CD4-positive, alpha-beta T cell treated with Interferon alpha-2 for 1 hour (primary cell): ENCODE measurements at places on chromosomes 6 and 20.

GRCh38 chr20:2538356-2538755 is 2.0 kb downstream of the TMC2 start:
- DNase-seq, result no peak

GRCh38 chr6:55379895-55380294 is 52.6 kb downstream of the GFRAL start:
- no peak for DNase-seq

DNA sequence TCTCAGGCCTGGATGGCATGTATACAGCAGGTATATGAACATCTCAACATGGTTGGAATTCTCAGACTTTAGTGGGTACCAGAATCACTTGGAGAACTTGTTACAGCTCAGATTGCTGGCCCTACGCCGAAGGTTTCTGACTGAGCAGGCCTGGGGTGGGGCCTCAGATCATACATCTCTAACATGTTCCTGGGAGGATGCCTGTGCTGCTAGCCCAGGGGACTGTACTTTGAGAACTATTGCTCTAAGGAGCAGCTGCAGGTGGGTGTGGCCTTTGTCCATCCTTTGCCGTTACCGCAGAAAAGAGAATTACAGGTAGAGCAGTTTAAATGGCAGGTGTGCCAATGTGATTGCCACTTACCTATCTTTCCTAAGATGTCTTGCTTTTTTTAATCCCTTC is 310.5 kb upstream of the JAG1 start:
- no peak for DNase-seq

GRCh38 chr6:144543006-144543871 is 258.1 kb downstream of the UTRN start:
- DNase-seq, result no peak

GRCh38 chr20:62186887-62187866 is 4.3 kb downstream of the MTG2 start:
- DNase-seq, result no peak

DNA sequence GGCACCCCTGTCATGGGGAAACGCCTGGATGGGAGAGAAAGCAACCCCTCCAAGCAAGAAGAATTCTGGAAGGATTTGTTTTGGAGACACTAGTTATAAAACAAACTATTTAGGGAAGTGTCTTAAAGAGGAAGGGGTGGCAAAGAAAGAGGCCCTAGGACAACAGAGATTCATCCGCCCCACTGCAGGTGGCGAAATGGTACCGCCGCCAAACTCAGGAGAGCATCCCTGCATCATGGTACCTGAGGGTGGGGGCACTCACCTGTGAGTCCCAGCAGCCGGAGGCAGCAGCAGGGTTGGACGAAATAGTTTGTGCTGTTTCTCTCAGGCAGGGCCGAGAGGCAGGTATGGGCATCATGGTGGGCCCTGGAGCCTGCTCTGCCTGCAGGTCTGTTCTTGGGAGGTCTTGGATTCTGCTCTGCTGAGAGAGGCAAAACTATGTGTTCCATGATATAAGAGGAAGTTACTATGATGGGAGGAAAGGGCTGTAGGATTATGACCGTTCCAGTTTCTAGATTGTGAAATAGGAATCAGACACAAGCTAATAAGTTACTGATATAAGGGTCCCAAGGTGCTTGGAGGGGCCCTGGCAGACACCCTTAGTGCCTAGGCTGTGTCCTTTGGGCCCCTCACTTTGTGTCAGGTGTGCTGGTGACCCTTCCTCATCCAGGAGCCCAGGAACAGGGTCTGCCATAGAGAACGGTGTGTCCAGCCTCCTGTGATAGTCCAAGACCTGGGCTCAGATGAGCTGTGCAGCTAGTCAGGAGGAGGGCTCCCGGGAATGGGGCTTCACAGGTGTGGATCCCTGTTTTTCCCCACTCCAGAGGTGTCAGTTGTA is 20.4 kb downstream of the SIRPD start:
- no peak for DNase-seq

DNA sequence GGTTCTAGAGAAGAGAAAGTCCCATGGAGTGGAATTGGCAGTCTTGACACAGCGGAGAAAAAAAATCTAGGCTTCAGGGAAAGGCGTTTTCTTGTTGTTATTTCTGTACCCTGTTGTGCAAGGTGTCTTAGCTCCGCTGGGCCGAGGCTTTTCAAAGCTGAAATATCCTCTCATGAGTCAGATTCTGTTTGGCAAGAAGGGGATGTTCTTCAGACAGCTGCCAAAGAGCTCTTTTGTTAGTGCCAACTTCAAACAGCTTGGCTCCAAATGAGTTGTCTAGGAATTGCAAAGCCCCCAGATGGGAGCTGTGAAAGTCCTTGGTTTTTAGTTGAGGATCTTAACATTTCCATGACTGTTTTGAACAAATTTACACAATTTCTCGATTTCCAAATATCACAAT is 45.6 kb downstream of the LRRN4 start:
- no peak for DNase-seq

DNA sequence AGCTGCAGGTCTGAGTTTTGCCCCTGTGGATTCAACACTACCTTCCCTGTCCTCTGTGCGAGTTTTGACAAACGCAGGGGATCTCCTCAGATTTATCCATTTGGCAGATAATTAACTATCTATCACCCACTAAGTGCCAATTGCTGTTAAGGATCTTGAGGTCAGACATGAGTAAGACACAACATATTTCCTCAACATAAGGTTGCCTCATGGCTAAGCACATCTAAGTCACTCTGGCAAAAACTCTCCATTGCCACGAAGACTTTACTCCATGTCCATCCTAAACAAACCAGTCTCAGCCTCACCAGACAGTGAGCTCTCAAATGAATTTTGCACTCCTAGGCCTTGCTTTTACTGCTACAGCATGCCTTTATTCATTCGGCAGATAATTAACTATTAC is 408.4 kb downstream of the MAFB start:
- no peak for DNase-seq

DNA sequence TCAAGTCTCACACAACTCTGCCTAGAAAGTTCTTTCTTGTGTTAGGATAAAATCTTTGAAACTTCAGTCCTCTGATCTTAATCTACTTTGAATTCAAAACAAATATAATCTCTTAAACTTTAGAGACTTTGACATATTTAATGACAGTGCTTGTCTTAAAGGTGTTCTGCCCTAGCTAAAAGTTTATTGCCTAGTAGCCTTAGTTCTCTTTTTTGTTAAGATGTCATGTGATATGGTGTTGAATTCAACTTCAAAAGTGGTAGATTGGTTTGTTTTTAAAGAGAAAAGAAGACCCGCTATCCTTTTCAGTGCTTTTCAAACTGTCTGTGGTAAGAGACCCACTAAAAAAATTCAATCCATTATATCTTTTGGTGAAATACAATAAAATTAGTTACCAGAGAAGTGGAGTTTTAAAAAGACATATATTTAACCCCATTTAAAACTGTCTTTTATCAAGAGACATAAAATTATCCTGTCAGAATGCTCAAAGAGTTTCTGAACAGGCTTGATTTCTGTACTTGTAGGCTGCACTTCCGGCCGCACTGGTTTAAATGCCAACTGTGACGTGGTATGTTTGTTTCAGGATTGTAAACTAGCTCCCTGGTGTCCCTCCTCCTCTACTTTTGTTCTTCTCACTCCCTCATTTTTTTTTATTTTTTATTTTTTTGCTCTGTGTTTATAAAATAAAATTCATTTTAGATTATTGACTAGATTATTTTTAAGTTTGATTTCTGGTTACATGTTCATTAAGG is 76.5 kb downstream of the QKI start:
- no peak for DNase-seq

DNA sequence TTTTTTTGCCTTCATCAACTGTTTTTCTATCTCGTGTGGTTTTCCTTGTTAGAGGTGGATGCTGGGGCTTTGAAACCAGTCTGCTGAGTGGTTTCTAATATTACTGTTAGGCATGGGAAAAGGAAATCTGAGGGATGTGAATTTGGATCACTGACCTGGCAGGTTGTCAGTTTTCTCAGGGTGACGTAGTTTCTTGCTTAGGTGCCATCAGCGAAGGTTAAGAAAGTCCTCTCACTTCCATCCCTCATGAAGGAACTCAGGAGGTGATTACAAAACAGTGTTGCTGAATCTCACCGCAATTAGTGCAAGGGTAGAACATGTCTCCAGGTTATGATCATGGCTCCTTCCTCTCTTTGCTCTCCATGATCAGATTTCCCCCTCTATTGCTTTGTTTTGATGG is 135.9 kb downstream of the SOX4 start:
- no peak for DNase-seq

GRCh38 chr20:31516651-31517050 is 2.4 kb downstream of the HM13 start:
- DNase-seq, result peak; percentile 71

DNA sequence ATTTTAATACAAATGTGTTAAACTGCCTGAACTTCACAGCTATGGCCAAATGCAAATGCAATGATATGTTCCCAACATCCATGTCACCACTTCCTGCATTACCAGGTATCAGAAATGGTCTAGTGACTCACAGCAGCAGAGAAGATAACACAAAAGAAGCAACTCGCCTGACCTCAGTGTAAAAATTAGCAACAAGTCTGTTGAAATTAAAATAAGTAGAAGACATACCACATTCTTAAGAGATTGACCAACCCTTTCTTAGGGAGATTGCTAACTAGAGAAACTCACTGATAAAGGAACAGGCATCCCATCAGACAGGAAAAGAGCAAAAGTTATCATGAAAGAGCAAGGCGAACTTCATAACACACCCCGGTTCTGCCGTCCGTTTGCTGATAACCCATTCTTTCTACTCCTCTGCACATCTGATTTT is 45.1 kb downstream of the RNASET2 start:
- no peak for DNase-seq

DNA sequence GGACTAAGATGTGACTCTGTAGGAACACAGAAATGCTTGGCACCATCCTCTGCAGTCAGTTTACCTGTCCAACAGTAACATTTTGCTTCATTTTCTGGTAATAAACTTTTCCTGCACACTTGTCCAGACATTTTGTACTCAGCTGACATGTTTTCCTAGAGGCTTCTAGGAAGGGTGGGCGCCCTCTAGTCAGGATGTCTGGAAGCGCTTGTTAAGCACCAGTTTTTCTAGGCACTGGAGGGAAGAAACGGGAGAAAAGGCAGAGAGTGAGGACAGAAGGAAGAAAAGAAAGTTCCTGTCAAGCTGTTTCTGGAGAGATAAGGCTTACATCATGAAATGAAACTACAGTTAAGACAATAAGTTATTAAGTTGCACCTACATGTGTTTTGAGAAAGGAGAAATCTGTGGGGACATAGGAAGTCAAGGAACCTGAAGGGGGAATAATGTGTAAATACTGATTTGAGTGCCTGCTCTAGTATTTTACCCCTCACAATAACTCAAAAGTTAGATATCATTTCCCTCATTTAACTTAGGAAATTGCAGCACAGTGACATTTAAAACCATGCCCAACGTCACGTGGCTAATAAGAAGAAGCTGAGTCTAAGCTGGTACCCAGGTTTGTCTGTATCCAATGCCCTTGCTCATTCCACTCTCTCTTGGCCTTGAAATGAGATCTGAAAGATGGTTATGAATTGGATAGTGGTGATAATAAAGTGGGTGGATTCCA is 42.7 kb upstream of the TNFRSF21 start:
- no peak for DNase-seq

DNA sequence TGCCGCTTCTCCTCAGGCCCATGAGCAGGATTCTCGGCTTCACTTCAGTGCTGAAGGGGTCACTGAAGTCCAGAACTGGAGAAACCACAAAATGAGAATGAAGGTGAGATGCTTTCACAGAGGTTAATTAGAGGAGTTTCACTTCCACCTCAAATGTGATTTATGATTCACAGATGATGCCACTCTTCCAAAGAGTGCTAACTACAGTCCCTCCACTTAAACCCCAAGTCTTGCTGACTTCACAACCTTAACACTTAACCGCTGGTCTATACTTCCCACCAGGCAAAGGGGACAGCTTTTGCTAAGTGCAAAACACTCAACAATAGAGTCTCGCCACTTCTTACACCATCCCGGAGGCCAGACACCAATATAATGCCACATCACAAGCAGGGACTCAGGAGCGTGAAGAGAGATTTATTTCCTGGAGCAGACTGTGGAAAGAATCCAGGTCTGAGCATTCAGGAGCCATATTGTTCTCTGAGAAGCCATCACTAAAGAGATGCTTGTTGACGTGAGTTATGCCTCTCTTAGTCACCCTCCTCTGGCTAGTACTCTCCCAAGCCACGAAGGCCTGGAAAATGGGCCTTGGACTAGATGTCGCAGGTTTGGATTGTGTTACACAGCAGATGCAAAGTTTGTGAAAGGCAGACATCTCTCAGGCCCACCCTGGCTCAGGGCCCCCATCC is 24.4 kb downstream of the RRAGD start:
- DNase-seq, result no peak

- no peak for DNase-seq
Measured at GRCh38 chr6:151502499-151502898, 8.7 kb downstream of the CCDC170 start.

DNA sequence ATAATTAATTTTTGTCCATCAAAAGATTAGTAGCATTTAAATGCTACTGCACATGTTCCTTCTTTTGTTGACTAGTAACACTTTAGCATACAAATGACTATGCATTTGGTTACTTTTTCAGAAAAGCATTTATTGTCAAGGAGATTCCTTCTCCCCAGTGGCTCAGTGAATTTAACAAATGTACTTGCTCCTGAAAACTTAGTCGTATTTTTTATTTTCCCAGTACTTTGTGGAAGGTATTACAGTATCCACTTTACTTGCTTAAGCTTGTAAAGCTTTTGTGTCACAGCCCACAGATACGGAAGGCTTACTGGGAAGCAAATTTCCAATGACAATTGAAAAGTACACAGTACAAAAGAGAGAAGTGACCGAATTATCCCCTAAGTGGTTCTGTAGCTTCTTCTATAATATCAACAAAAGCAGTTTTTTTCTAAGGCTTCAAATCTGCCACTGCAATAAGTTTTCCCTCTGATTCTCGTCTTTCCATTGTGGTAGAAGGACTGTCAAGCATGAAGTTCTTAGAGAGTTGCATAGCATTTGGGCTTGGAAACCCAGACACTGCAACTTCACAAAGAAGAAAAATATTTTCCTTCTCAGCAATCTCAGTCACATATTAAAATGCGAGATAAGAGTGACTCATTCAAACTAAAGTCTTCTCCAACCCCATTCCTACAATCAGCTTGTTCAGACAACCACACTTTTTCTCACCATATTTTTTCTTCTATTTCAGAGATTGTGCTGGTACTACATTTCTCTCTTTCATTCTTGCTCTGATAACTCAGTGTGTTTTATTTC is 431.2 kb downstream of the GRIK2 start:
- no peak for DNase-seq

GRCh38 chr6:570825-571224 is 86.1 kb downstream of the HUS1B start:
- no peak for DNase-seq

DNA sequence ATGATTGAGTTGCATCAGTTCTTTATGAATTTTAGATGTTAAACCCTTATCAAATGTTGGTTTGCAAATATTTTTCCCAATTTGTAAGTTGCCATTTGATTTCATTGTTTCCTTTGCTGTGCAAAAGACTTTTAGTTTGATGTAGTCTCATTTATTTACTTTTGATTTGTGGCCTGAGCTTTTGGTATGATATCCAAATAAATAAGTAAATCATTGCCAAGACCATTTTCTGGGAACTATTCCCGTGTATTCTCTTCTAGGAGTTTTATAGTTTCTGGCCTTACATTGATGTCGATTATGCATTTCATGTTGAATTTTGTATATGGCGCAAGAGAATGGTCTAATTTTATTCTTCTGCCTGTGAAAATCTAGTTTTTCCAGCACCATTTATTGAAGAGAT is 13.4 kb downstream of the AIG1 start:
- DNase-seq, result no peak
